NCI-H345 (cell line): ENCODE measurements at places on chromosomes 1 and 21.

GRCh38 chr1:201591348-201591747 is 52.4 kb downstream of the NAV1 start:
- DNase-seq: peak; percentile 81

- DNase-seq: no peak
These were observed 105.6 kb downstream of the NTPCR start for GRCh38 chr1:233055879-233056641.

- DNase-seq: peak; percentile 10
These were observed 59.4 kb upstream of the SERBP1 start for GRCh38 chr1:67489643-67490042.

GRCh38 chr1:3550511-3551289 is 60.6 kb downstream of the MEGF6 start:
- DNase-seq: peak; percentile 61

- no peak for DNase-seq
These were observed 23.2 kb upstream of the CACYBP start for GRCh38 chr1:174976436-174977108.

DNA sequence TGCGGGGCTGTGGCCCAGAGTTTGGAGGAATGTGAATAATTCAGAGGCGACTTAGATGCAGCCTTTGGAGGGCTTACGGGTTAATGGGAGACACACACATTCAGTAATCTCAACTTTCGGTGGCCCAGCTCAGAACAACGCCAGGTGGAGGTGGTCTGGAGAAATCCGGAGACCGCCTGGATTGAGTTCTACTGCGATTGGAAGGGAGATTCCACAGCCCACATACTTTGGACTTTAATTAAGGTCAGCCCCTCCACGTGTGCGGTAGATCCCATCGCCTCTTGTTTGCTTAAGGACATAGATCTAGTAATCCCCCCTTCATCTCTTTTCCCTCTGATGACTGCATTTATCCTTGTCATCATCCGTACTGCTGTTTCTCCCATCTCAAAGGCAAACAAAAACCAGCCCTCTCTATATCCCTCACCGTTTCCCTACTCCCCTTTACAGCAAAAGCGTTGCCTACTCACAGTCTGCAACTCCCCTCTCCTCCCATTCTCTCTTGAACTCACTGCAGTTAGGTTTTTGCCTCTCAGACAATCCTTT is 720 bp upstream of the BSDC1 start:
- DNase-seq: peak; percentile 58

- DNase-seq: no peak
These were observed 133.7 kb upstream of the KCNK1 start for GRCh38 chr1:233480198-233480597.

GRCh38 chr1:81221564-81221963 is 579.2 kb upstream of the ADGRL2 start:
- DNase-seq: no peak

- peak; percentile 73 for DNase-seq
These were observed 4.1 kb downstream of the PYCR2 start for GRCh38 chr1:225919906-225920305.

GRCh38 chr21:42731264-42732032 is 78.0 kb downstream of the PDE9A start:
- no peak for DNase-seq

GRCh38 chr1:20197329-20197791 is 11.0 kb upstream of the PLA2G2C start:
- no peak for DNase-seq

DNA sequence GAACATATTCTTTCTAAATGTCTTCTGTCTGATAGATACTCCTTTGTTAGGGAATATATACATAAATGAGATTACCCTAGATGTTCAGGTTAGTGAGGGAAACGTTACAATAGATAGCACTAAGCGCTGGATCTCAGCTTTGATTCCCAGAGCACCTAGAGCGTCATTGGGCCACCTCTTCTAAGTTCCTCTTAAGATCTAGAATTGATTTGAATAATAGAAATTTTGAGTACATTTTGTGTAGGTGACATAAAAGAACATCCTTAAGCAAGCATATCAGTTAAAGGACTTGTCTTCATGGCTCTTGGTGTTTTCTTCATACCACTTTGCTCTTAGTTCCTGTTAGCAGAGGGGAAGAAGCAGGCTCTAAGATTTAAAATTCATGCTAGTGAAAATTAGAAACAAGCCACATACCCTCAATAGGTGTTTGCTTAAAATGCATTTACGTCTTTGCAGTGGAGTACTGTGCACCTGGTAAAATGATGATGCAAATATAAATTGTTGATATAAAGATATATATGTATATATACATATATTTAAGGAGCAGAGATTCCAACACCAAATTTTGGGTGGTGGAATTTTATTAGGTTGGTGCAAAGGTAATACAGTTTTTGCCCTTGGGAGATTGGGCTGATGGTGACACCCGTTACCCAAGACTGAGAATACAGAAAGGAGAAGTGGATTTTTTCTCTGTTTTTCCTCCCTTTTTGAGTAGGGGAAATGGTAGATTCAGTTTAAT is 47.1 kb downstream of the DYRK1A start:
- no peak for DNase-seq

- DNase-seq: no peak
These were observed 16.3 kb upstream of the SARS1 start for GRCh38 chr1:109197158-109198042.

GRCh38 chr1:1978108-1978507 is 25.5 kb downstream of the CFAP74 start:
- no peak for DNase-seq

- no peak for DNase-seq
These were observed 28.0 kb downstream of the TAF5L start for GRCh38 chr1:229597877-229598276.

GRCh38 chr21:14271053-14271452 is 55.1 kb downstream of the RBM11 start:
- no peak for DNase-seq

DNA sequence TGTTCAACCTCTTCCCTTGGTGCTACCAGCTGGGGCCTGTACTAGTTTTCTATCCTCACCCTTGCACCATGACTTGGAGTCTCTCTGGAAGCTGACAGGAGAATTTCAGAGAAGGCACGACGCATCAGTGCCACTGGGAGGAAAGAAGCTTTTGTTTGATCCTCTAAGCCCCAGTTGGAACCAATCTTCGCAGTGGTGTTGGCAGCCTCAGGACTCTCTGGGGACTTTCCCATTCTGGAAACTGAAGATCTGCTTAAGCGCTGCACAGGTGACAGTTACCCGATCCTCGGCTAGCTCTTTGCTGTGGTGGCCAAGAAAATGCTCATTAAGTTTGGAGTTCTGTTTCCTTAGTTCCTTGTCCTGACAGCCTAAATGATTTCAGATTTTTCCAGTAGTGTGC is 222.3 kb downstream of the RHOU start:
- no peak for DNase-seq

GRCh38 chr1:91548376-91549040 is 47.9 kb downstream of the CDC7 start:
- DNase-seq: no peak

DNA sequence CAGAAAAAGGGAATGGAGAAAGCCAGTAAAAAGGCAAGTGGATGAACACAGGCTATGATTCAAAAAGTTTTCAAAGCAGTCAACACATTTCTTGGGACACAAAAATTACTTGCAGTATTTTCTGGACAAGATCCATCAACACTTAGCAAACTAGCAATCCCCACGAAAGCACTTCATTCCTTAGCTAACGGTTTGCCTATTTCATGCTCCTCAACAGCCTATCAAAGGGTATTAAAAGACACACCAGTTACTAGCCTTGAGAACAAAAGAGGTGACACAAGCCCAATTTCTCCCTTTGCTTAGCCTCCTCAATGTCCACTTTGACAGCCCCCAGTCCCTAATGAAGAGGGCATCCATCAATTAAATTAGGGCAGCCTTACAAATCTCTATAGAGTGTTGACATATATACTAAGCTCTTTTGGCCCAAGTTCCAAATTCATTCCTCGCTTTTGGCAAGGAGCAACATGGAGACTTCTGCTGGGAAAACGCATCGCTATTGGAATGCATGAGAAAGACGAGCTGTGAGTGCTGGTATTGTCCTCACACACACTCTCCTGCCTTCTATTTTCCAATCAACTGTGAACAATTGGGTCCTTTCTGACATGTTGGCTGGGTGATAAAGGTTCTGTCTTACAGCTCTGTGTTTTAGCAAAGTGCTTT is 180.0 kb downstream of the TNR start:
- no peak for DNase-seq
